Stimulated activated CD8-positive, alpha-beta memory T cell treated with anti-CD3 and anti-CD28 coated beads, Interleukin-15, amount 100 ng/mL, for 24 hours (primary cell): ENCODE measurements at places on chromosomes 2 and 18.

DNA sequence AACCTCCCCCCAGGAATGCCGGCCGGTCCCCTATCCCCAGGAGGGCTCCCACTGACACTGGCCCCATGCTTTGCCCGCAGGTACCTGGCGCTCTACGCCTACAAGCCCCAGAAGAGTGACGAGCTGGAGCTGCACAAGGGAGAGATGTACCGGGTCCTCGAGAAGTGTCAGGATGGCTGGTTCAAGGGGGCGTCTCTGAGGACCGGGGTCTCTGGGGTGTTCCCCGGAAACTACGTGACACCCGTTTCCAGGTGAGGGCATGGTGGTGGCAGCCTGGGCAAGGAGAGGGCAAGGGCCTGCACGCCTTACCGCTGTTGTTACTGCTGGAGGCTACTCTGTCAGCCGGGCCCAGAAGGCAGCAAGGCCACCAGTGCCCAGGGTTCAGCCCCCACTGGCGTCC lies 181.3 kb downstream of the SEPTIN10 start:
- DNase-seq, result no peak

- no peak for DNase-seq
Observed at GRCh38 chr2:178630581-178630980, 150.3 kb downstream of the PLEKHA3 start.

GRCh38 chr2:219308142-219309101 lies 779 bp downstream of the PTPRN start:
- DNase-seq, result peak; percentile 48

GRCh38 chr2:221286406-221286805 lies 285.7 kb downstream of the EPHA4 start:
- DNase-seq, result no peak

DNA sequence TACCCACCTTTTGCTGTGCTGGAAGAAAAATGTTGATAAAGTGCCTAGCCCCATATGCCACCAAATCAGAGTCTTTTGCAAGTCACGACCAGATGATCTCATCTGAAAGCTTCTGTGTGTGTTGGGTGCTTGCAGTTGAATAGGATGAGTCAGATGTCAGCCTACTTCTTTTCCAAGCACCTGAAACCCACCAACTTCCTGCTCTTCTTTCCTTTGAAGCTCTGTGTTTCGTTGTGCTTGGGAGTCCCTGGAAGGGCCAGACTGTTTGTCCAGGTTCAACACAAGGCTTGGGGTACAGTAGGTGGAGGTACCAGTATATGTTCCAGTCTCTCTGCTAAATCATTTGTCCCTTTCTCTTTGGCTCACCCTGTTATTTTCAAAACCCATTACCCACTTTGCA lies 36.8 kb upstream of the LCLAT1 start:
- DNase-seq, result no peak

DNA sequence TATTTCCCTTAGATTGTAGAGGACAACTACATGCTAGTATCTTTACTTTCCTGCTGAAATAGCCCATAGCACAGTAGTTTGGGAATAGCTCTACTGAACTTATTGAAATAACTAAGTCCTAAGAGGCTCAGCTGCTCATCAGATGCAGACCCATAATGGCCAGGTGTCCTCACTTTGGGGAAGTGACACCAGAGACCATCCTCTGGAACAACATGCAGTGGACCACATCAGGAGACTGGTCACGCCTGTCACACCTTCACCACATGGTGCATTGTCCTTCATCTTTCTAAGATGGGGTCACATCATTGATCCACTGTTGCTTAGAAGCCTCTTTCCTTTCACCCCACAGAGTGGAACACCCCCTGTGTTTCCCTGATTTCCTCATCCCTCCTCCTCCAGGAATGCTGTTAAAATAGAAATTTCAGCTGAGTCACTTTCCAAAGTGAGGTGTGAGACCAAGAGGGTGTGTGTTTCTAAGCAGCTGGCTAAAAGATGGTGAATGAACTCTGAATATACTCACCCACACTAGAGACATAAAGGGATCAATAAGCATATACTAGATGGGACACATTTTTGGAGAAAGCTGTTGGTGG lies 215.2 kb upstream of the LRRTM1 start:
- no peak for DNase-seq
